ENCODE measurements at places on chromosomes 3 and 15. TPM values are rescaled to one million over a fixed set of nuclear protein-coding genes. Genes with fewer than 3 reads are reported as not detected.

DNA sequence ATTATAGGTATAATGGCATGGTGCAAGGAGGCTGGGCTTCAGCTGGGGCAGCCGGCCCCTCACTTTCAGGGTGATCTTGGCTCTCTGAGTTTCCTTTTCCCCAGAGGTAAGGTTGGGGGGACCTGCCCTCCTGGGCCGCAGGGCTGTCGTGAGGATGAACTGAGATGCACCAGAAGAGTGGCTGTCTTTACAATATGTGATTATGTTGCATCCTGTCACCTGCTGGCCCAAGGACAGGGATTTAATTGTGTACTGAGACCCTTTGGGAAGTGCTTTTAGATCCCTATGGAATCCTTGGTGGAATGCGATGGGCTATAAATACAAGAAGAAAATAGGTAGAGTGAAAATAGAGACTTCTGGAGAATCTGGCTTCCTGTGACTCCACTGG lies 22.1 kb downstream of the ANAPC13 start:
- H3K27ac ChIP-seq, result peak overlapping the region; percentile 85
- no peak for DNase-seq
- peaks cover 40% of the 10 kb centered on the region for H3K4me1 ChIP-seq
- peaks cover 4% of the 10 kb centered on the region for H3K27me3 ChIP-seq
- H3K4me3 ChIP-seq, result peak overlapping the region; percentile 62

DISP2 gene
- total RNA-seq, result 1.5 TPM

- H3K27me3 ChIP-seq, result peaks cover 18% of the 10 kb centered on the region
- DNase-seq, result peak; percentile 69
- peaks cover 30% of the 10 kb centered on the region for H3K4me1 ChIP-seq
- no peak overlapping the region for H3K4me3 ChIP-seq
- H3K36me3 ChIP-seq, result no peaks in the 10 kb centered on the region
- peak overlapping the region; percentile 19 for H3K27ac ChIP-seq
Observed at GRCh38 chr3:195001961-195002861, 268.7 kb downstream of the XXYLT1 start.

- H3K4me3 ChIP-seq, result no peak overlapping the region
- peak overlapping the region; percentile 72 for H3K27ac ChIP-seq
- no peaks in the 10 kb centered on the region for H3K27me3 ChIP-seq
- H3K36me3 ChIP-seq, result peaks cover 16% of the 10 kb centered on the region
Observed at GRCh38 chr3:37984596-37984995, 6.0 kb upstream of the VILL start.

GRCh38 chr3:46713898-46714552 lies 3.6 kb downstream of the PRSS50 start:
- no peaks in the 10 kb centered on the region for H3K4me1 ChIP-seq
- no peak overlapping the region for H3K27ac ChIP-seq
- peak; percentile 55 for DNase-seq

NR1I2 gene
- total RNA-seq, result 1.4 TPM

- H3K36me3 ChIP-seq, result no peaks in the 10 kb centered on the region
- no peak overlapping the region for H3K27ac ChIP-seq
- DNase-seq, result no peak
- H3K4me1 ChIP-seq, result peaks cover 21% of the 10 kb centered on the region
- peaks cover 3% of the 10 kb centered on the region for H3K27me3 ChIP-seq
Observed at GRCh38 chr3:30768046-30768445, 126.4 kb downstream of the GADL1 start.

MCCC1 gene
- 40.9 TPM for total RNA-seq

APOD gene
- 0.57 TPM for total RNA-seq

FGF7 gene
- 7.8 TPM for total RNA-seq

GOLGA8J gene
- not detected for total RNA-seq

GRCh38 chr15:74624020-74624602 lies 8.5 kb downstream of the CLK3 start:
- no peak overlapping the region for H3K4me3 ChIP-seq
- peaks cover 24% of the 10 kb centered on the region for H3K36me3 ChIP-seq
- DNase-seq, result no peak
- peaks cover 10% of the 10 kb centered on the region for H3K4me1 ChIP-seq
- no peaks in the 10 kb centered on the region for H3K27me3 ChIP-seq

GRCh38 chr3:4744405-4745234 lies 234.6 kb upstream of the BHLHE40 start:
- no peaks in the 10 kb centered on the region for H3K27me3 ChIP-seq
- H3K4me3 ChIP-seq, result no peak overlapping the region
- H3K27ac ChIP-seq, result peak overlapping the region; percentile 1
- peaks cover 38% of the 10 kb centered on the region for H3K36me3 ChIP-seq
- no peak for DNase-seq

ITIH1 gene
- 8.0 TPM for total RNA-seq

- peaks cover 3% of the 10 kb centered on the region for H3K4me1 ChIP-seq
- no peaks in the 10 kb centered on the region for H3K36me3 ChIP-seq
- H3K4me3 ChIP-seq, result no peak overlapping the region
- H3K27ac ChIP-seq, result no peak overlapping the region
- DNase-seq, result no peak
- H3K27me3 ChIP-seq, result peaks cover 27% of the 10 kb centered on the region
Observed at GRCh38 chr3:14921811-14922705, 25.3 kb upstream of the NR2C2 start.

- no peak overlapping the region for H3K27ac ChIP-seq
- no peaks in the 10 kb centered on the region for H3K36me3 ChIP-seq
- peaks cover 39% of the 10 kb centered on the region for H3K27me3 ChIP-seq
- DNase-seq, result no peak
- no peaks in the 10 kb centered on the region for H3K4me1 ChIP-seq
- H3K4me3 ChIP-seq, result no peak overlapping the region
Observed at GRCh38 chr3:123042413-123042812, 14.8 kb upstream of the SEMA5B start.

PRKCI gene
- 47.3 TPM for total RNA-seq

GRCh38 chr3:18223571-18223970 lies 201.6 kb downstream of the SATB1 start:
- H3K36me3 ChIP-seq, result no peaks in the 10 kb centered on the region
- H3K27me3 ChIP-seq, result no peaks in the 10 kb centered on the region
- no peak for DNase-seq
- no peaks in the 10 kb centered on the region for H3K4me1 ChIP-seq
- H3K27ac ChIP-seq, result no peak overlapping the region

SMCO1 gene
- not detected for total RNA-seq

- H3K4me1 ChIP-seq, result peaks cover 23% of the 10 kb centered on the region
- no peaks in the 10 kb centered on the region for H3K27me3 ChIP-seq
- no peak overlapping the region for H3K27ac ChIP-seq
- H3K4me3 ChIP-seq, result no peak overlapping the region
- no peak for DNase-seq
- H3K36me3 ChIP-seq, result peaks cover 32% of the 10 kb centered on the region
Observed at GRCh38 chr3:195698325-195698646, 22.5 kb upstream of the MUC20 start.

CCR3 gene
- 0.14 TPM for total RNA-seq

- H3K27me3 ChIP-seq, result no peaks in the 10 kb centered on the region
- no peak overlapping the region for H3K4me3 ChIP-seq
- DNase-seq, result no peak
Observed at GRCh38 chr3:87426918-87427317, 150.5 kb upstream of the POU1F1 start.

DNA sequence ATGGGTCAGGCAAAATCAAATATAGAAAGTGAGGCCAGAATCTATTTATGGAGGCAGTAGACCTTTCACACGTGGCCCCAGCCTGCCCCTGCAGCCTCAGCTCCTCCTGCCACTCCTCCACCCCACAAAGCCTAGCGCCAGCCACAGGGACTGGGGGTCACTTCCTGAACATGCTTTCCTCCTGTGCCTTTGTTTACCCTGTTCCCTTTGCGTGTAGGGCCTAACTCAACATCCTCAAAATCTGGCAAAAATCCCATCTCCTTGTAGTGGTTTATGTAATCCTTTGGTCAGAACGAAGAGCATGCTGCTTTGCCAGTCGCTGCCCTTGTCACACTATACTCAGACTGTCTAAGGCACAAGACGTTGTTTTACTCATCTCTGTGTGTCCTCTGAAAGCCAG lies 39.6 kb downstream of the KBTBD12 start:
- H3K4me3 ChIP-seq, result no peak overlapping the region
- no peaks in the 10 kb centered on the region for H3K36me3 ChIP-seq
- DNase-seq, result no peak
- no peak overlapping the region for H3K27ac ChIP-seq
- no peaks in the 10 kb centered on the region for H3K27me3 ChIP-seq

DNA sequence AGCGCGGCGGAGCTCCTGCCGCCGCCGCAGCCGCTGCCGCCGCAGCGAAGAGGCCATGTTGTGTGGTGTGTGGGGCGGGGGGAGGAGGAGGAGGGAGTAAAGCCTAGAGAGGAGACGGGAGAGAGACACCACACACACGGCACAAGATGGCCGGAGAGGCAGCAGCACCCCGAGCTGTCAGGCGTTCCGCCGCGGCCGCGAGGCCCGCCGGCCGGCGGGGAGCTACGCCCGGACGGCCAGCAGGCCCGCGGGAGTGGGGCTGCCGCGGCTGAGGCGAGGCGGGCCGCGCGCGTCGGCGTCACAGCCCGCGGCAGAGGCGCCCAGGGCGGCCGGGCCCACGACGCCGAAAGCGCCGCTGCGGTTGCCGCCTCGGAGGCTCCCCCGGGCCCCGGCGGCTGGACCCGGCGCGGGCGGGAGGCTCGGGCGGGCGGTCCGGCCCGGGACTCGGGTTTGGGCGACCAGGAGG lies 17.4 kb upstream of the CHD2 start:
- no peak for DNase-seq
- H3K4me3 ChIP-seq, result peak overlapping the region; percentile 85
- H3K27me3 ChIP-seq, result peaks cover 3% of the 10 kb centered on the region

ITGB5 gene
- total RNA-seq, result 70.7 TPM

IQCB1 gene
- total RNA-seq, result 31.6 TPM

DNA sequence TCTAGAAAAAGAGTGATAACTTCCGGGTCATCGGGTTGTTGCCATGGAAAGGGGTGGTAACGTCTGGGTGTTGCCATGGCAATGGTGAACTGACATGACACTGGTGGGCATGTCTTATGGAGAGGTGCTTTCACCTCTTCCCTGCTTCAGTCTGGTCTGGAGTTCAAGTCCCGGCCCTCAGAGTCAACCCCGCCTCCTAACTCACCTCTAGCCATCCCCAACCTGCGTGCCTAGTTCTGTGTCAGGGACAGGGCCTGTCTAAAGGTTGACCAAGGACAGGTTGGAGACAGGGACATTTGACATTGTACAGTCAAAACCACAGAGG lies 96.0 kb downstream of the LSM3 start:
- H3K27me3 ChIP-seq, result no peaks in the 10 kb centered on the region
- DNase-seq, result no peak
- H3K36me3 ChIP-seq, result no peaks in the 10 kb centered on the region
- peaks cover 22% of the 10 kb centered on the region for H3K4me1 ChIP-seq

RASGRF1 gene
- 1.5 TPM for total RNA-seq

CCNL1 gene
- total RNA-seq, result 233 TPM

- no peaks in the 10 kb centered on the region for H3K4me1 ChIP-seq
- no peaks in the 10 kb centered on the region for H3K27me3 ChIP-seq
Observed at GRCh38 chr3:12598890-12599289, 42.0 kb downstream of the MKRN2 start.

DNA sequence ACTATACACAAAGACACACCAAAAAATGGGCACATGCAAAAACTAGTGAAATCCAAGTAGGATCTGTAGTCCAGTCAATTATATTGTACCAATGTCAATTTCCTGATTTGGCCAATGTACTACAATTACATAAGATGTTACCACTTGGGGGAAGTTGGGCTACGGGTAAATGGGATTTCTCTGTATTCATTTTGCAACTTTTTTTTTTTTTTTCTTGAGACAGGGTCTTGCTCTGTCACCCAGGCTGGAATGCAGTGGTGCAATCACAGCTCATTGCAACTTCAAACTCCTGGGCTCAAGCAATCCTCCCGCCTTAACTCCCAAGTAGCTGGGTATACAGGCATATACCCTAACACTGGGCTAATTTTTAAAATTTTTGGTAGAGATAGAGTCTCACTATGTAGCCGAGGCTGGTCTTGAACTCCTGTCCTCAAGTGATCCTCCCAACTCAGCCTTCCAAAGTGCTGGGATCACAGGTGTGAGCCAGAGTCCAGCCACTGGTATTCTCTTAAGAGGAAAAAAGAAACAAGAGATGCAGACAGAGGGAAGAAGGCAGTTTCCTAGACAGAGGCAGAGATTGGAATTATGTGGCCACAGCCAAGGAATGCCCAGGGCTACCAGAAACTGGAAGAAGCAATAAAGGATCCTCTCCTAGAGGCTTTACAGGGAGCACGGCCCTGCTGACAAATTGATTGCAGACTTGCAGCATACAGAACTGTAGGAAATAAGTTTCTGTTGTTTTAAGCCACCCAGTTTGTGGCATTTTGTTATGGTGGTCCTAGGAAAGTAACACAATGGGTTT lies 33.3 kb downstream of the TFDP2 start:
- H3K4me1 ChIP-seq, result peaks cover 6% of the 10 kb centered on the region
- peak overlapping the region; percentile 50 for H3K27ac ChIP-seq
- peaks cover 8% of the 10 kb centered on the region for H3K36me3 ChIP-seq
- DNase-seq, result no peak

SNX33 gene
- 24.9 TPM for total RNA-seq

CIDEC gene
- total RNA-seq, result 1.6 TPM
